ENCODE measurements at places on chromosomes 11 and 22.

GRCh38 chr11:94639901-94640721 lies 72.9 kb downstream of the PIWIL4 start:
- no peak for DNase-seq

DNA sequence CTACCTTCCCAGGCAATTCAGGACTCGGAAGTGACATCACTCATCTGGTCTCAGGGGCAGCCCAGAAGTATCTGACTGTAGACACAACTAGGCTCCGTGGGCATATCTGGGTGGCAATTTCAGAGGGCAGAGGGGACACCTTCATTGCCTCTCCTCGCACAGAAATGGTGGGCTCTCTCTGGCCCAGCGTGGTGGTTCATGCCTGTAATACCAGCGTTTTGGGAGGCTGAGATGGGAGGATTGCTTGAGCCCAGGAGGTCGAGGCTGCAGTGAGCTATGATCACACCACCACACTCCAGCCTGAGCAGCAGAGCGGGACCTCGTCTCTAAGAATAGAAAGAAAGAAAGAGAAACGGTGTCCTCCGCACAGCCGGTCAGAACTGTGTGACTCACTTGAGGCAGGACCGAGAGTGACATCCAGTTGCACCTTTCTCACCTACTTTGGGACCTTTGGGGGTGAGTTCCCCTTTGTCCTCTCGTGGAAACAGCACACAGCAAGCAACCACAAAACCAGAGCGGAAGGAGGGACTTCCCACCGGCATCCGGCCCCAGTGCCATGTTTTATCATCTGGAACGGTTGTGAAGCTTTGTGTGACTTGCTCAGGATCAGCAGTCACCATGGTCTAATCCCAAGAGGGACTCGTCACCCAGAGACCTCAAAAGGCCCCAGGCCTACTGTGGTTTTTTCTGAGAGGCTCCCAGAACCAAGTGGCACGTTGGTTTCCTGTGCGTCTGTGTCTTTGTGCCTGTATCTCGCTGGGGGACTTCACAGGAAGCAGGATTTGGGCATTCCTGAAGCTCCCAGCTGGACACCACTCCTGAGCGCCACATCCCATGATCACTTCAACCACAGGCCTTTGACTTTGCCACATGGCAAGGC lies 38.4 kb upstream of the EMID1 start:
- DNase-seq = no peak

- DNase-seq = no peak
These were observed 20.3 kb upstream of the MICAL2 start for GRCh38 chr11:12090061-12090591.

- no peak for DNase-seq
These were observed 10.9 kb downstream of the ELFN2 start for GRCh38 chr22:37416389-37416788.

DNA sequence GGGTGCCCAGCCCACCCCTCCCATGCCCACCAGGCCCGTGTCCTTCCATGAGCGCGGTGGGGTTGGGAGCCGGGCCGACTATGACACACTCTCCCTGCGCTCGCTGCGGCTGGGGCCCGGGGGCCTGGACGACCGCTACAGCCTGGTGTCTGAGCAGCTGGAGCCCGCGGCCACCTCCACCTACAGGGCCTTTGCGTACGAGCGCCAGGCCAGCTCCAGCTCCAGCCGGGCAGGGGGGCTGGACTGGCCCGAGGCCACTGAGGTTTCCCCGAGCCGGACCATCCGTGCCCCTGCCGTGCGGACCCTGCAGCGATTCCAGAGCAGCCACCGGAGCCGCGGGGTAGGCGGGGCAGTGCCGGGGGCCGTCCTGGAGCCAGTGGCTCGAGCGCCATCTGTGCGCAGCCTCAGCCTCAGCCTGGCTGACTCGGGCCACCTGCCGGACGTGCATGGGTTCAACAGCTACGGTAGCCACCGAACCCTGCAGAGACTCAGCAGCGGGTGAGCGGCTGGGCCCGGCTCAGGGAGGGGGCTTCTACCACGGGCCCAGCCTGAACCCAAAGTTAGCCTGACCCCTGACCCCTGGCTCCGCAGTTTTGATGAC lies 3.0 kb downstream of the PKP3 start:
- DNase-seq = no peak

All from stimulated activated CD4-positive, alpha-beta T cell treated with anti-CD3 and anti-CD28 coated beads, Interleukin-15, amount 100 ng/mL, for 1 hour (primary cell).